Mesothelial cell of epicardium (in vitro differentiated cells): ENCODE measurements at places on chromosomes 5 and 9.

DNA sequence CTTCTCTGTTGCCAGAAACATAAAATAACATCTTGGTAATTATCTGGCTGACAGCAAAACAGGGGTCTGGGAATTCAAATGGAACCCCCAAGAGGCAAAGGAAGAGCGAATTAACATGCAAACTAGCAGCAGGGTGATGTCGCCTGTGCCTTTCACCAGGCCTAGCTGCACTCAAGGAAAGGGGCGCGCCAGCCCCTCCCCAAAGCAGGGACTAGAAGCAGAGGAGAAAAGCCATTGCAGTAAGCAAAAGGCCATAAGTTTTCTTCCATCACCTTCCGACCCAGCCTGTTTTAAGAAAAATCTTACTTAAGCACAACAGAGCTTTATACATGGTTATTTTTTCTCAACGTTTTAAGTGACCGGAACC, 539 bp downstream of the POC5 start:
- H3K27ac ChIP-seq, result peak overlapping the region; percentile 98
- peak overlapping the region; percentile 100 for H3K4me3 ChIP-seq
- peaks cover 5% of the 10 kb centered on the region for H3K36me3 ChIP-seq
- H3K4me1 ChIP-seq, result peaks cover 13% of the 10 kb centered on the region
- H3K27me3 ChIP-seq, result peaks cover 21% of the 10 kb centered on the region

DNA sequence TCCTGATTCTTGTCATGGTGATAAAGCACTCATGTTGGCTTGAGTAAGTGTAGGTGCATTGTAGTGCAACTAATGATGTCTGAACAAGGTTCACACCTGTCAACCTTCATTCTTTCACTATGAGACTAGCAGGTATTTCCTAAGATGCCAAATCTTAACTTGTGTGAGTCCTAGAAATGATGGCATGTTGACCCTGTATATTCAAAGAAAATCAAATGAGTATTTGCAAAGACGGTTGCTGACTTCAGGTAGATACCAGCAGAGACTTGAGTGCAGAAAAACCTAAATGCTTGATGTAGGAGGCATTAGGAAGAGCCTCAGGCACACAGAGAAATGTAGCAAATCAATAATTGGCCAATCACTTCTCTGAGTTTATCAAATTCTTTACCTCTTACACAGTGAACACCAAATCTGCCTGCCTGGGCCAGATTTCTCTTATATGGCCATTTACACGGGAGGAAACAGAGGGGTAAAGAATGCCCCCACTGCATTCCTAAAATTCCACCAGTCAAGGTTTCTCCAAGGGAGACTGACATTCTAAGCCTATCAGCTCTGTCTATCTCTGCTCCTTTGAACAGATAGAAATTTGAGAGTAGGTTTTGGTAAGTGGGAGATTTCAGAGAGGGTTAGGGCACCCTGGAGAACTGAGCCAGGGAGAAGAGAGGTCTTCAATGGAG, 488.6 kb upstream of the WWC1 start:
- H3K27me3 ChIP-seq, result no peaks in the 10 kb centered on the region
- DNase-seq, result no peak
- peak overlapping the region; percentile 93 for H3K27ac ChIP-seq
- peak overlapping the region; percentile 6 for H3K4me3 ChIP-seq
- no peaks in the 10 kb centered on the region for H3K36me3 ChIP-seq
- H3K4me1 ChIP-seq, result peaks cover 32% of the 10 kb centered on the region

GRCh38 chr5:141765896-141766551, 84.0 kb upstream of the ARAP3 start:
- no peak for DNase-seq
- no peak overlapping the region for H3K4me3 ChIP-seq
- H3K27ac ChIP-seq, result no peak overlapping the region
- peaks cover 45% of the 10 kb centered on the region for H3K27me3 ChIP-seq
- H3K4me1 ChIP-seq, result no peaks in the 10 kb centered on the region

- no peaks in the 10 kb centered on the region for H3K27me3 ChIP-seq
- H3K27ac ChIP-seq, result peak overlapping the region; percentile 88
- H3K4me1 ChIP-seq, result peaks cover 65% of the 10 kb centered on the region
- H3K4me3 ChIP-seq, result no peak overlapping the region
Measured at GRCh38 chr9:91835216-91835615, 114.8 kb downstream of the ROR2 start.

DNA sequence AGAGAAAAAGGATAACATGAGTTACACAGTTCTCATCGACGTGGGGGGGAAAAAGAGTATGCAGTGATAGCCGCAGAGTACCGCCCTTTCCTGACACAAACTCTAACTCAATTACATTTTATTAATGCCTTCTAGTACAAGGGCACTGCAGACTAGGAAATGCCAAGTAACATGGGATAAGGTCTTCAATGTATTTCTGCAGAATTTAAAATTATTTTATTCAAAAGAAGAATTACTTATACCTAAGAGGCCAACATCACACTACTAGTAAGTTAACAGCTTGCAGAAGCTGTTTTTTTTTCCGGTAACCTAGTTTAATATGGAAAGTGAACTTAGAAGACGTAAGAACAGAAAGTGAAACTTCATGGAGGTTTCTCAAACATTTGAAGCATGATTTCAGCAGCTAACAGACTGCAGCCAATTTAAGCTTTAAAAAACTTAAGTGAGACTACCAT, 3.9 kb downstream of the SETX start:
- no peak for DNase-seq
- peaks cover 26% of the 10 kb centered on the region for H3K36me3 ChIP-seq
- H3K27ac ChIP-seq, result no peak overlapping the region
- no peak overlapping the region for H3K4me3 ChIP-seq
- no peaks in the 10 kb centered on the region for H3K27me3 ChIP-seq
